Type B pancreatic cell (in vitro differentiated cells): ENCODE measurements at places on chromosomes 12 and 14. TPM values are rescaled to one million over a fixed set of nuclear protein-coding genes. Genes with fewer than 3 reads are reported as not detected.

The AMIGO2 gene
- total RNA-seq = 4.8 and 9.3 TPM in 2 replicates

The CABP1 gene
- total RNA-seq = 0.26 and 0.56 TPM in 2 replicates

The GSC gene
- 1.0 and 16.2 TPM in 2 replicates for total RNA-seq

The PTMS gene
- 191 and 395 TPM in 2 replicates for total RNA-seq

The PIWIL1 gene
- total RNA-seq = not detected in 2 replicates

DNA sequence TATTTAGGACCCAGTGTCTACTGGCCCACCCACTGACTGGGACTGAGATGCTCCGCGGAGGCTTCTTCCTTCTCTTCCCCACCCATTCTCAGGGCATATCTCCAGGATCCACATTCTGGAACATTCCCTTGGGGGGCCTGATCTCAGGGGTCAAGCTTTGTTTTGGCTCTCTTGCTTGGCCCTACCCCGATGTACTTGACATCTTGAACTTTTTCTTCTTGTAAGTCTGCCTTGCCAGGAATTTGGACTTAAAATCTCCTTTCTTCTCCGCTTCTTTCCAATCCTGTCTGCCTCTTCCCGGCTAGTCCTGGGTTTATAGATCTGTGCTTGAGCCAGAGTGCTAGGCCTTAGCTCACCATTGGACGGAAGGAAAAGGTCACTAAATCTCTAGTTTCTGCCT is 22.1 kb downstream of the DACT1 start:
- no peaks in the 10 kb centered on the region for H3K36me3 ChIP-seq
- peaks cover 27% of the 10 kb centered on the region for H3K4me1 ChIP-seq
- H3K27ac ChIP-seq = no peak overlapping the region
- H3K4me3 ChIP-seq = no peak overlapping the region
- DNase-seq = no peak

DNA sequence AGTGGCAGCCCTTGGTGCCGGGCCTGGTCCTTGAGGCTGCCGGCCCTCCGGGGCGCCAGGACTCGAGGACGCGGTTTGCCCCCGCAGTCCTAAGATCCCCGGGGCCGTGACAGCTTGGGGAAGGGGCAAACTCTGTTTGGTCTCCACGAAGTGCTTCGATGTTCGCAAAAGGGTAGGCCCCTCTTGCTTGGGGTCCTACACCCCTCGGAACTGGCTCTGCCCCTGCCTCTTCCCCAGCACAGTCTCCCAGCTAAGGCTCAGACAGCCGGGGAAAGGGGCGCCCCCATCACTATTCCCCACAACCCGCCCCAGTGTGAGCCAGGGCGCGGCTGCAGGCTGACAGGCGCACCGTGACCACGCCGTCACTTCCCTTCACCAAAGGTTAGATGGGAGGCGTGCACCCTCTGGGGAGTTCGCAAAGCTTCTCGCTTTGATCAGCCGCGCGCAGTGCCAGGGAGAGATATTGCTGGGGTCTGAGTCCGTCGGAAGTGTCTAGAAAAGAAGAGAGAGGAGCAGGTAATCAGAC is 7.2 kb upstream of the OTX2 start:
- no peak overlapping the region for H3K4me3 ChIP-seq
- H3K27me3 ChIP-seq = peaks cover 95% of the 10 kb centered on the region
- H3K27ac ChIP-seq = no peak overlapping the region
- DNase-seq = no peak
- H3K36me3 ChIP-seq = no peaks in the 10 kb centered on the region

- H3K4me3 ChIP-seq = no peak overlapping the region
- DNase-seq = no peak
- peaks cover 3% of the 10 kb centered on the region for H3K27me3 ChIP-seq
- no peaks in the 10 kb centered on the region for H3K36me3 ChIP-seq
These were observed 364.7 kb downstream of the APAF1 start for GRCh38 chr12:99009654-99010296.

GRCh38 chr12:23376238-23376637 is 573.2 kb downstream of the SOX5 start:
- no peaks in the 10 kb centered on the region for H3K27me3 ChIP-seq
- DNase-seq = no peak
- no peaks in the 10 kb centered on the region for H3K4me1 ChIP-seq
- no peak overlapping the region for H3K4me3 ChIP-seq
- no peak overlapping the region for H3K27ac ChIP-seq

GRCh38 chr14:91523972-91524371 is 13.9 kb upstream of the PPP4R3A start:
- no peak for DNase-seq
- H3K27ac ChIP-seq = no peak overlapping the region
- no peaks in the 10 kb centered on the region for H3K36me3 ChIP-seq

GRCh38 chr12:77062396-77062795 is 3.0 kb downstream of the E2F7 start:
- H3K4me3 ChIP-seq = no peak overlapping the region
- peaks cover 26% of the 10 kb centered on the region for H3K4me1 ChIP-seq
- peaks cover 45% of the 10 kb centered on the region for H3K36me3 ChIP-seq
- H3K27ac ChIP-seq = no peak overlapping the region
- H3K27me3 ChIP-seq = no peaks in the 10 kb centered on the region

GRCh38 chr14:72576258-72576657 is 317.6 kb downstream of the DPF3 start:
- no peaks in the 10 kb centered on the region for H3K4me1 ChIP-seq
- H3K27ac ChIP-seq = no peak overlapping the region
- H3K36me3 ChIP-seq = no peaks in the 10 kb centered on the region
- DNase-seq = no peak
- no peak overlapping the region for H3K4me3 ChIP-seq
- H3K27me3 ChIP-seq = peaks cover 37% of the 10 kb centered on the region

DNA sequence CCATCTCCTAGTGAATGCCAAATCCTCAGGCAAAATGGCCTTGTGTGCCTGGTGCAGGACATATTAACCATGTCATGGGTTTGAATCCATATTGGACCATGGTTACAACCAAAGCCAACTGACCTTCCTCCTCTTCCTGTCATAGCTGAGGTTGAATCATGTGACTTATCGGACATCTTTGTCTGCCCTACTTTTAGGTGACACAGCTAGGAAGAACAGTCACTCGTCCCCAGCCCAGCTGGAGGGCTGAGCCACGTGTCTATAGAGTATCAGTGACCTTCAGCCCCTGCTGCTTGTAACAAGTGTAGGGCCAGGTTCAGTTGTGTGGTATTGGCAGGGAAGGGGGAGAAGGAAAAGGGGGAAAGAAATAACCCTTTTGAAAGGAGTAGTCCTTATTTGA is 225.2 kb downstream of the KTN1 start:
- no peaks in the 10 kb centered on the region for H3K36me3 ChIP-seq
- peaks cover 36% of the 10 kb centered on the region for H3K4me1 ChIP-seq
- peak overlapping the region; percentile 29 for H3K27ac ChIP-seq
- DNase-seq = no peak
- no peaks in the 10 kb centered on the region for H3K27me3 ChIP-seq

DNA sequence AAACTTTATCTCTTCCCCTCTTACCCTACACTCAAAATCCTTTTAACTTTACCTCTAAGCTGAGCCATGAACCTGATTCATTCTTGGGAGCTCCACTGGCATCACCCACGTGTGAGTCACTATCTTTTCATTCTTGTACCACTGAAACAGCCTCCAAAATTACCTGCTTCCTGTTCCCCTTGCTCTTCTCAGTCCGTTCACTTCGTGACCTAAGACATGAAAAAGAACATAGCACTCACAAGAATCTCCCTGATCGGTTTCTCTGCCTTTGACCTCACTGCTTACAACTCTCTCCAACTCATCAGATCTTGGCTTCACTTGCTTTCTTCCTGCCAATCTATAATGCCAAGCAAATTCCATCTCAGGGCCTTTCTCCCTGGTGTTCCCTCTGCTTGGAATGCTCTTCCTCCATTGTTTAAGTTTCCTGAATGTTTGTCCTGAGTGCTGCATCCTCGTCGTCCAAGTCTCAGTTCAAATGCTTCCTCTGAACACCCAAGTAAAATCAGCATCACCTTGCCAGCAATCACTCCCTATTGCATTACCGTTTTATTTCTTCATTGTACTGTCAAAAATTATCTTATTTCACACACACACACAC is 9.2 kb downstream of the GLIPR1 start:
- DNase-seq = no peak
- no peaks in the 10 kb centered on the region for H3K27me3 ChIP-seq
- H3K36me3 ChIP-seq = no peaks in the 10 kb centered on the region
- no peak overlapping the region for H3K27ac ChIP-seq
- peaks cover 8% of the 10 kb centered on the region for H3K4me1 ChIP-seq

DNA sequence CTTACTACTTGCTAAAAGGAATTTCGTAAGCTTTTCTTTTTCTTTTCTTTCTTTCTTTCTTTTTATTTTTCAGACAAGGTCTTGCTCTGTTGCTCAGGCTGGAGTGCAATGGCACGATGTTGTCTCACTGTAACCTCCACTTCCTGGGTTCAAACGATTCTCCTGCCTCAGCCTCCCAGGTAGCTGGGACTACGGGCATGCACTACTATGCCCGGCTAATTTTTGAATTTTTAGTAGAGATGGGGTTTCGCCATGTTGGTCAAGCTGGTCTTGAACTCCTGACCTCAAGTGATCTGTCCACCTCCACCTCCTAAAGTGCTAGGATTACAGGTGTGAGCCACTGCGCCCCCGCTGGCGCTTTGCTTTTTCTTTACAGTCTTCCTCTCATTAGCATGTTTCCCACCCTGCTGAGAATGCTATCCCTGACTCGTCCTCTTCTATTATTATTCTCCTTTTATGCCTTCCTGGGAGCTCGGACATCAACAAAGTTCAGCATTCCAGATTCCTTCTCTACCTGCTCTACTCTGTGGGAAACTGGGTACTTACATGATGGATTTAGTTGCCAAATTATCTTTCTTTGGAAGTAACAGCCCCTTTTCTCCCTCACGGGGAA is 3.1 kb downstream of the MTHFD1 start:
- H3K4me1 ChIP-seq = peaks cover 30% of the 10 kb centered on the region
- peaks cover 31% of the 10 kb centered on the region for H3K36me3 ChIP-seq
- peaks cover 3% of the 10 kb centered on the region for H3K27me3 ChIP-seq
- peak overlapping the region; percentile 10 for H3K4me3 ChIP-seq
- DNase-seq = no peak
- H3K27ac ChIP-seq = no peak overlapping the region

GRCh38 chr12:110067531-110067930 is 19.2 kb upstream of the C12orf76 start:
- peaks cover 13% of the 10 kb centered on the region for H3K27me3 ChIP-seq
- no peak overlapping the region for H3K27ac ChIP-seq
- H3K4me3 ChIP-seq = no peak overlapping the region
- H3K4me1 ChIP-seq = no peaks in the 10 kb centered on the region
- no peak for DNase-seq

DNA sequence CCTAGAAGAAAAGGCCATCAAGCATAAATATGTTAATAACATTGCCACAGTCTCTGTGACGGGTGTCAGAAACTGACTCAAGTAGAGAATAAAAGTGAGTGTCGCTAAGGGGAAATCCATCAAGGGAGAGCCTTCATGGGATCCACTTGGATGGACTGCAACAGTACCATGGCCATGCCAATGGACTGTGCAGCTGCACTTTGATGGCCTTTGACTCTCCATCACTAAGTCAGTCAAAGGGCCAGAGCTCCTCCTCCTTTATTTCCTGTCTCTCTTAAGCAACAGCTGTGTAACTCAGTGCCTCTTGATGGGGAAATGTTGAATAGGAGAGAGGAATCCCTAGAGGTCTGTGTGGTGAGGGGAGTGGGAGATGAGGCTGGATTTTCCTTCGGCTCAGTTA is 335.2 kb downstream of the BMP4 start:
- DNase-seq = no peak
- H3K27ac ChIP-seq = no peak overlapping the region
- no peak overlapping the region for H3K4me3 ChIP-seq
- H3K27me3 ChIP-seq = peaks cover 7% of the 10 kb centered on the region
- H3K36me3 ChIP-seq = no peaks in the 10 kb centered on the region

GRCh38 chr12:107328442-107329133 is 235.2 kb upstream of the CRY1 start:
- H3K27me3 ChIP-seq = peaks cover 9% of the 10 kb centered on the region
- H3K4me1 ChIP-seq = peaks cover 14% of the 10 kb centered on the region
- peaks cover under 1% of the 10 kb centered on the region for H3K36me3 ChIP-seq
- DNase-seq = no peak
- no peak overlapping the region for H3K4me3 ChIP-seq
- no peak overlapping the region for H3K27ac ChIP-seq

GRCh38 chr14:72380456-72380855 is 448.2 kb downstream of the RGS6 start:
- no peaks in the 10 kb centered on the region for H3K27me3 ChIP-seq
- no peak overlapping the region for H3K4me3 ChIP-seq
- DNase-seq = no peak
- no peaks in the 10 kb centered on the region for H3K4me1 ChIP-seq

- no peaks in the 10 kb centered on the region for H3K27me3 ChIP-seq
- H3K4me1 ChIP-seq = peaks cover 4% of the 10 kb centered on the region
- H3K27ac ChIP-seq = no peak overlapping the region
- no peaks in the 10 kb centered on the region for H3K36me3 ChIP-seq
These were observed 8.6 kb upstream of the OSBPL8 start for GRCh38 chr12:76568130-76568529.

DNA sequence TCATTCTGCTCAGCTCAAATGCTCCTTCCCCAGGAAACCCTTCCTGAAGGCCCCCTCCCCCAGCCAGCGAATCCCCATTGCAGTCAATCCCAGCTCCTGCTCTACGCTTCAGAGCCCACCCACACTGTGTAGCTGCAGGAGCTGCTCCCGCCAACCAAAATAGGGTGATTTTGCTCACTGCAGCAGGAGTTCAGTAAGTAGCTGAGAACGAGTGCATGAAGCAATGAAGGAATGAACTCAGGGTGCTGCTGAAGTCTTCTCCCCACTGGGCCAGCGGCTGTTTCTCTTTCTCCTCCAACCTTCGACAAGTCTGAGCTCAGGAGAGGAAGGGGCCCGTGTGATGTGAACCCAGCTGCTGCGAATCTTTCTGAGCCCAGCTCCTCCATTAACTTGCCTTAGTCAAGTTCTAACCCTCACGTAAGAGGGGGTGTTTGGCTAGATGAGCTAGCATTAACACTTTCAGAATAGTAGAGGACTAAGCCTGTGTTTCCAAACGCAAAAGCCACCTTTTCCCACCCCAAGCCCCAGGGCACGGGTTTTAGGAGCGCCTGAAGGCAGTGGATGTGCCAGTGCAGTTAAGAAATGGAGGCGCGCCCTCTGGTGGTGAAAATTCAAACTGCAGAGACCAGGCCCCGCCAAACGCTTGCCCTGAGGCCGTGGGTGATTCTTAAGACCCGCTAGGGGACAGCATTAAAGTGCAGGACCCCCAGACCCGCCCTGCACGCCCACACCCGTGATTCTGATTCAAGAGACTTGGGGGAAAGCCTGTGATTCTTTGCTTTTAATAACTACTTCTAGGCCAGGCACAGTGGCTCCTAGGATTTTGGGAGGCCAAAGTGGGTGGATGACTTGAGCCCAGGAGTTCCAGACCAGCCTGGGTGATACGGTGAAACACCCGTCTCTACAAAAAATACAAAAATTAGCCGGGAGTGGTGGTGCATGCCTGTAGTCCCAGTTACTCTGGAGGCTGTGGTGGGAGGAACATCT is 11.9 kb upstream of the SERPINA4 start:
- no peak overlapping the region for H3K4me3 ChIP-seq
- no peaks in the 10 kb centered on the region for H3K4me1 ChIP-seq
- no peaks in the 10 kb centered on the region for H3K36me3 ChIP-seq
- peaks cover 18% of the 10 kb centered on the region for H3K27me3 ChIP-seq
- DNase-seq = peak; percentile 84
- H3K27ac ChIP-seq = no peak overlapping the region
